Caco-2 (cell line): ENCODE measurements at places on chromosomes 2 and 18. TPM values are rescaled to one million over a fixed set of nuclear protein-coding genes. Genes with fewer than 3 reads are reported as not detected.
A peak's percentile ranks its signal among the peaks of the same experiment; 100 is the strongest.

Gene ACADL
- total RNA-seq = not detected in 2 replicates

Gene POTEJ
- total RNA-seq = not detected in 2 replicates

GRCh38 chr2:218582076-218582475 lies 13.4 kb downstream of the CNOT9 start:
- no peak overlapping the region for H3K27ac ChIP-seq
- no peaks in the 10 kb centered on the region; the same call in 1 of the 2 replicates for H3K36me3 ChIP-seq
- H3K4me3 ChIP-seq = no peak overlapping the region
- H3K27me3 ChIP-seq = no peaks in the 10 kb centered on the region
- no peaks in the 10 kb centered on the region for H3K4me1 ChIP-seq

- H3K27ac ChIP-seq = peak overlapping the region; percentile 86
- H3K36me3 ChIP-seq = no peaks in the 10 kb centered on the region
- peaks cover 18% of the 10 kb centered on the region for H3K4me1 ChIP-seq
- no peaks in the 10 kb centered on the region for H3K27me3 ChIP-seq
- H3K4me3 ChIP-seq = peak overlapping the region; percentile 95
Observed at GRCh38 chr2:42569116-42569711, 782 bp downstream of the MTA3 start.

DNA sequence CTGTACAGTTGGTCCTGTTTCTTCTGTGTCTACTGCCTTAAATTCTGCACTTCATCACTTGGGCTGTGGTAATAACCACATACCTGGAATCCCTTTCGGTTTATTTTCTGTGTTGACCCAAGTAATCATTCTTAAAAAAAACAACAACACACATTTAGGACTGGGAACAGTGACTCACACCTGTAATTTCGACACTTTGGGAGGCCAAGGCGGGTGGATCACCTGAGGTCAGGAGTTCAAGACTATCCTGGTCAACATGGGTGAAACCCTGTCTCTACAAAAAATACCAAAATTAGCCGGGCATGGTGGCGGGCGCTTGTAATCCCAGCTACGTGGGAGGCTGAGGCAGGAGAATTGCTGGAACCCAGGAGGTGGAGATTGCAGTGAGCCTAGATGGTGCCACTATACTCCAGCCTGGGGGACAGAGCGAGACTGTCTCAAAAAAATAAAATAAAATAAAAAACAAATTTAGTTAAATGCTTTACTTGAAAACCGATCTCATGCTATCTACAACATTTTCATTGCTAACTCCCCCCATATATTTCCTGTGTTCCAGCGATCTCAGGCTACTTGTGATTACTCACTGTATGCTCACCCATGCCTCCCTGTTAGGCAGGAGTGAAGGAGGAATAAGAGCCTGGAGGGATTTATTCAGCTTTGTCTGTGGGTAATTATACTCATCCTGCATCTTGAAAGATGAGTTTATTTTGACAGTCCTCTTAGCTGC lies 18.2 kb downstream of the ACSL3 start:
- H3K4me1 ChIP-seq = peaks cover 41% of the 10 kb centered on the region
- H3K27ac ChIP-seq = peak overlapping the region; percentile 3
- H3K36me3 ChIP-seq = no peaks in the 10 kb centered on the region
- no peaks in the 10 kb centered on the region for H3K27me3 ChIP-seq
- no peak overlapping the region for H3K4me3 ChIP-seq

GRCh38 chr2:213162516-213163118 lies 11.2 kb upstream of the IKZF2 start:
- H3K4me1 ChIP-seq = peaks cover 19% of the 10 kb centered on the region
- no peaks in the 10 kb centered on the region for H3K27me3 ChIP-seq
- H3K27ac ChIP-seq = no peak overlapping the region
- H3K36me3 ChIP-seq = no peaks in the 10 kb centered on the region
- H3K4me3 ChIP-seq = no peak overlapping the region
- no peak for DNase-seq

DNA sequence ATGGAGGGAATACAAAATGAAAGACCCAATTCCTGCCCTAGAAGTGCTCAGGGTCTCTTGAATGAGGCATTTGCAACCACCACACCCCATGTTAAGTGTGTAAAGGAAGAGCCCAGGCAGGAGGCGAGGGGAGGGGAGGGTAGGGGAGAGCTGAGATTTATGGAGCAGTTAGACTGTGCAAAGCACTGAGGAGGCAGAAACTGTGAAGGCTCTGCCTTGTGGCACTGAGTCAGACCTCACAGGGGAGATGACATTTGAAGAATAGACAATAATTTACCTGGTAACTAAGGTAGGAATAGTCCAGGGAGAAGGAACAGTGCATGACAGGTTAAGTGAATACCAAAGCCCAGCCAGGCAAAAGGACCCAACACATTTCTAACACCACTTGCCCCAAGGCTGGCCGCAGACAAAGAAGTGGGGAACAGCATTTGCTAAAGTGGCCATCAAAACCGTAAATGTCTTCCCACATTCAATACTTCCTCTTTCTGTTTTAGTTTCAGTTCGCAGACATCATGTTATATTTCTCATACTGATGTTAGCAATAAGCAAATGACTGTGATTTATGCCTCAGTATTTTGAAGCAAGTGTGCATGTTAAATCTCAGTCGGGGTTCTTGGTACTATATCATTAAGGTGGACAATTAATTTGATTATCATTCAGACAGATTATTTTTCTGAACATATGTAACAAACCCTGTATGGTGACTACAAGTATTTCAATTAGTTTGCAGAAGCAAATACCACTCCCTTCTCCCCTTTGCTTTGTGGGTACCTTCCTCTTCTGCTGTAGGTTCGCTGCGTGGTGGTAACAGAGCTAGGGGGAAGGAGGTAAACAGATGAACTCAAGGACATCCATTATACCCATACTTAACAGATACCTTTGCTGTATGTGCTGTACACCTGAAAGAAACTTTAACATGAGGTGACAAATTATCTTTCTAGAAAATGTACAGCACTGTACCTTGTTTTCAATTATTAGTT lies 27.5 kb downstream of the CDH20 start:
- no peak for DNase-seq
- H3K27ac ChIP-seq = no peak overlapping the region
- no peaks in the 10 kb centered on the region for H3K36me3 ChIP-seq
- H3K4me1 ChIP-seq = no peaks in the 10 kb centered on the region
- H3K4me3 ChIP-seq = no peak overlapping the region
- no peaks in the 10 kb centered on the region for H3K27me3 ChIP-seq

GRCh38 chr2:29726976-29727375 lies 194.4 kb downstream of the ALK start:
- no peak overlapping the region for H3K4me3 ChIP-seq
- peaks cover 1% of the 10 kb centered on the region; the same call in 1 of the 2 replicates for H3K27me3 ChIP-seq
- no peaks in the 10 kb centered on the region for H3K36me3 ChIP-seq
- no peak overlapping the region for H3K27ac ChIP-seq
- no peak for DNase-seq

DNA sequence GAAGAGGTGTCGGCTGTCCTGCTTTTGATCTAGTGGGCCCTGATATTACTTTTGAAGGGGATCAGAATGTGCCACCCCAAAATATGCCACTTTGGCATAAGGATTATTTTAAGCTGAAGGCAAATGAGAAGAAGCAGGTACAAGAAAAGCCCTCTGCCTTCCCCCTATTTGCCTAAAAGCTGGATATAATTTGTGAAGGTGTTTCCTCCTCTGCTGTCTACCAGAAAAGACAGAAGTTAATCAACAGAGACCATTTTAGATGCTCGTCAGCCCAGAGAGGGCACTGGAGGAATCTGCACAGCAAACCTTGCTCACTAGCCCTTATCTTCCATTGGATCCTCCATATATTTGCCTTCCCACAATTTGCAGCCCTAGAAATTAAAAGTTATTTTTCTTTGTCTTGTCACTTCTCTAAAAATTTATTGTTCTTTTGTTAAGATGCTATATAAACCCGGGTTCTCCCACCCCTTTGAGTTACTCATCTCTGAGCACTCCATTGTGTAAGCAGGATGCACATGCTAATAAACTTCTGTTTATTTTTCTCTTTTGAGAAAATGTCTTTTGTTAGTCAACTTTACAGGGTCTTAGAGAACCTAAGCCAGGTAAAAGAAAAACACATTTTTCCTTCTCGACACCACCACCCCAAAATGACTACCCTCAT lies 163.2 kb upstream of the SLC1A4 start:
- no peaks in the 10 kb centered on the region for H3K36me3 ChIP-seq
- H3K4me3 ChIP-seq = no peak overlapping the region

DNA sequence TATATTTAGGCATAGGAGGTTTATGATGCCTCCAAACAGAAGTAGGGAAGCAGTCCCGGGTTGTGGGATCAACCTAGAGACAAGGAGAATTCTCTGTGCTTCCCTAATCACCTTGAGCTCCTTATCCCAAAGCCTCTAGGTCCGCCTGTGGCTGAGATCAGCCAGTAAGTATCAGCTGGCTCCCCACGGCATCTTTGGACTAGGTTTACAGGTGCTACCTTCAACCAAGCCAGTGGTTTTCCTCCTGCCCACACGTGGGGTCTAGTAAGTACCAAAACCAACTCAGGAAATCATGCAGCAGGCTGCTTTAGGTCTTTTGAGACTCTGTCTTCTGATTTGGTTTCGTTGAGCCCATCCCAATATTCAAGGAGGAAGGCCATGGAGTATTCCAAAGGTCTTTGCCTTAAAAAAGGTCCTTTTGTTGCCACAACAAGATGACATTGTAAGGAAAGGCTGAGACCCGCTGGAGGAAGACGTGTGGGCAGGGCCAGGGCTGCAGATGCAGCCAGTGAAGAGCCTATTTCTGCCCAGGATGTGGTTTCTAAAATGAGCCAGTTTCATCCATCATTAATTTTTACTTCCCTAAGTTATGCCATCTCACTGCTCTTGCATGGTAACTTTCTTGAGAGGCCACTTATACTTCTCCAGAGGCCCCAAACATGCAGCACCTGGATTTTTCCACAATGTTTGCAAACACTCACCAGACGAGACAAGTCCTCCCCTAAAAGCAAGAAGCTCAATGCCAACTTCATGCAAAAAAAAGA lies 248.7 kb downstream of the RNF152 start:
- no peaks in the 10 kb centered on the region for H3K36me3 ChIP-seq
- H3K27ac ChIP-seq = no peak overlapping the region
- DNase-seq = no peak
- no peak overlapping the region for H3K4me3 ChIP-seq
- no peaks in the 10 kb centered on the region for H3K4me1 ChIP-seq
- no peaks in the 10 kb centered on the region for H3K27me3 ChIP-seq

Gene DIPK1C
- total RNA-seq = not detected in 2 replicates

DNA sequence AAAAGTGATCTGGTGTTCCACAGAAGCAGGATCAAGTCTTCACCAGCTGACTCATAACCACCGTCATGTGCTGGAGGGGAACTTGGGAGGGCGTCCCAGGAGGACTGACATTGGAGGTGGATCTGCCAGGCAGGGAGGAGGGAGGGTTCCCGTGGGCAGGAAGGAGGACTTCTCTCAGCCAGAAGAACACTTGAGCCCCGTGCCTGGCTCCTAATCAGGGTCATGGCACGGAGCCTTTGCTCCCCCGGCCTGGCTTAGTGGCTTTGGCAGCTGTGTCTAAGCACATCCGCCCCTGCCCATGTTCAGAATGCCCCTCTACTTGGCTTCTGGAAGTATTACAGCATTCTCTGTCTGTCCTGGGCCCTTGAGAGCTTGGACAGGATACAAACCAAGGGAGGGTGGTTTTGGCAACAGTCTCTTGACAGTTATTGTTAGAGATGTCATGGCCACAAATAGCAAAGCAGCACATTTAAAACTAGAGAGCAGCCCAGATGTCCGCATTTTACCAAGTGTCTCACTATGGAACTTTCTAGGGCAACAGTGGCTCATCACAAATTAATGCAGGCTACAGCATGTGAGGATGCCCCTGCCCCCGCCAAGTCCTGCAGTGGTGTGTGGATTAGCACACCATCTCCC lies 11.5 kb downstream of the PPP1R7 start:
- no peak overlapping the region for H3K27ac ChIP-seq
- no peak overlapping the region for H3K4me3 ChIP-seq
- H3K4me1 ChIP-seq = no peaks in the 10 kb centered on the region
- no peaks in the 10 kb centered on the region for H3K36me3 ChIP-seq
- no peaks in the 10 kb centered on the region for H3K27me3 ChIP-seq
- no peak for DNase-seq

- no peak overlapping the region for H3K27ac ChIP-seq
- 0 out of 2 replicates have a peak, but pooled peaks cover 3% of the 10 kb centered on the region for H3K4me1 ChIP-seq
- H3K27me3 ChIP-seq = no peaks in the 10 kb centered on the region
- H3K4me3 ChIP-seq = no peak overlapping the region
- no peak for DNase-seq
Observed at GRCh38 chr2:134777593-134777992, 58.8 kb upstream of the TMEM163 start.

Gene BCL2
- 6.3 and 6.5 TPM in 2 replicates for total RNA-seq

Gene B3GNT7
- total RNA-seq = 2.7 and 3.6 TPM in 2 replicates

- no peaks in the 10 kb centered on the region for H3K36me3 ChIP-seq
- H3K27me3 ChIP-seq = no peaks in the 10 kb centered on the region
- H3K4me3 ChIP-seq = no peak overlapping the region
- H3K4me1 ChIP-seq = no peaks in the 10 kb centered on the region
Observed at GRCh38 chr2:190432567-190433231, 24.5 kb downstream of the MFSD6 start.

GRCh38 chr2:171210864-171211431 lies 50.3 kb upstream of the TLK1 start:
- no peak overlapping the region for H3K27ac ChIP-seq
- no peak for DNase-seq
- no peaks in the 10 kb centered on the region for H3K36me3 ChIP-seq
- no peaks in the 10 kb centered on the region for H3K27me3 ChIP-seq
- no peak overlapping the region for H3K4me3 ChIP-seq
- no peaks in the 10 kb centered on the region for H3K4me1 ChIP-seq

GRCh38 chr2:153584244-153584643 lies 105.7 kb upstream of the RPRM start:
- H3K27ac ChIP-seq = no peak overlapping the region
- H3K36me3 ChIP-seq = no peaks in the 10 kb centered on the region
- H3K27me3 ChIP-seq = no peaks in the 10 kb centered on the region
- H3K4me3 ChIP-seq = no peak overlapping the region
- no peak for DNase-seq
- no peaks in the 10 kb centered on the region for H3K4me1 ChIP-seq

Gene CNTNAP5
- 0.07 and 0.14 TPM in 2 replicates for total RNA-seq

GRCh38 chr18:74479486-74480148 lies 16.5 kb upstream of the CNDP2 start:
- no peak overlapping the region for H3K4me3 ChIP-seq
- no peak for DNase-seq
- H3K36me3 ChIP-seq = no peaks in the 10 kb centered on the region

Gene GDF7
- total RNA-seq = 1.7 and 1.8 TPM in 2 replicates

GRCh38 chr2:214730800-214731407 lies 78.6 kb downstream of the BARD1 start:
- no peak overlapping the region for H3K4me3 ChIP-seq
- no peaks in the 10 kb centered on the region for H3K4me1 ChIP-seq
- DNase-seq = no peak

- DNase-seq = no peak
- no peaks in the 10 kb centered on the region for H3K4me1 ChIP-seq
- H3K27me3 ChIP-seq = no peaks in the 10 kb centered on the region
- no peaks in the 10 kb centered on the region for H3K36me3 ChIP-seq
- H3K4me3 ChIP-seq = no peak overlapping the region
- H3K27ac ChIP-seq = no peak overlapping the region
Observed at GRCh38 chr2:195202163-195202845, 454.7 kb upstream of the SLC39A10 start.

Gene SDC1
- 23.5 and 24.3 TPM in 2 replicates for total RNA-seq
